Tibial nerve (tissue), 4 donors: ENCODE measurements at places on chromosomes 1 and 21. TPM values are rescaled to one million over a fixed set of nuclear protein-coding genes. Genes with fewer than 3 reads are reported as not detected.

Gene KAZN
- 22.2 TPM for total RNA-seq

Gene SPRR2G
- total RNA-seq = not detected

DNA sequence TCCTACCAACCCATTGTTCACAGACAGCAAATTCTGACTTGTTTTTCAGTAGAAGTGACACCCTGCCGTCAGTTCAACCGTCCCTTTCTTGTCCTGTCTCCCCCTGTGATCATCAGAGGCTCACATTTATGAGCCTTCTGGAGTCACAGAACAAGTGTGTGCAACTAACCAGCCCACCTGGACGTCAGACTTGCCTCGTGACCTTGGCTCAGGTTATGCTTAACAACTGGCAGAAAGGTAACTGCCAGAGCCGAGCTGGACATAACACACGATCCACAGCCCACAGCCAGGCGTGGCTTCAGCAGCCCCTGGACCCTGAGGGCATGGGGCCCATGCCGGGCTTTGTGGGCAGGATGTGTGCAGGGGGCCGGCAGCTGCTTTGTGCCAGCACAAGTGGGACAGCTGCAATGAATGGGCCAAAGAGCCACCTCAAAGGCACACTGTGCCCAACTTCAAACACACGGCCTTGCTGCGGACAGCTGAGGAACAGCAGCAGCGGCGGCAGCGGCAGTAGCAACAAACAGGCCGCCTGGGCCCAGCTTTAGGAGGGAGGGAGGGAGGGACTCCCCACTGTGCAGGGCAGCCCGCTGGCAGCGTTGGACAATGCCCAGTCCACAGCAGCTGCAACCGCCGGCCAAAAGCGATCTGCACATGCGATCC, 103.9 kb downstream of the ZBTB18 start:
- H3K4me3 ChIP-seq = no peak overlapping the region
- no peaks in the 10 kb centered on the region for H3K4me1 ChIP-seq
- H3K27me3 ChIP-seq = no peaks in the 10 kb centered on the region
- H3K36me3 ChIP-seq = no peaks in the 10 kb centered on the region
- no peak for DNase-seq

Gene FAM3B
- not detected for total RNA-seq

Gene TRIM63
- total RNA-seq = 0.98 TPM

Gene C1orf21
- 61.7 TPM for total RNA-seq

DNA sequence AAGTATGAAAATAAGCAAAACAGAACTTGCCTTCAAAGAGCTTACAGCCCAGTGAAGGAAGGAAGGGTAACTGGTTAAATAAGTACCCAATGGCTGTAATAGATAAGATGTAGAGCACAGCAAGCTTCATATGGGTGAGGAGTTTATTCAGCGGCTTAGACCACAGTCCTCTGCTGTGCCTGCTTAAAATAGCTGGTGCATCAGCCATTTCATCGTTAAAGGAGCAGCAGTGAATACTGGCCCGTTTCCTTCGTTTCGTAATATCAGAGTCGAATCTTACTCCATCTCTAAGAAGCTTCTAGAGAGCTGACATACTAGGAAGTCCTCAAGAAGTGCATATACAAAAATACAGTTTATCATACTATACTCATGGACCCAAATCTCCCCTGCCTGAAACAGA, 286.5 kb downstream of the NFIA start:
- no peak overlapping the region for H3K27ac ChIP-seq
- H3K4me1 ChIP-seq = no peaks in the 10 kb centered on the region
- H3K36me3 ChIP-seq = no peaks in the 10 kb centered on the region
- H3K27me3 ChIP-seq = no peaks in the 10 kb centered on the region
- no peak for DNase-seq
- H3K4me3 ChIP-seq = no peak overlapping the region

DNA sequence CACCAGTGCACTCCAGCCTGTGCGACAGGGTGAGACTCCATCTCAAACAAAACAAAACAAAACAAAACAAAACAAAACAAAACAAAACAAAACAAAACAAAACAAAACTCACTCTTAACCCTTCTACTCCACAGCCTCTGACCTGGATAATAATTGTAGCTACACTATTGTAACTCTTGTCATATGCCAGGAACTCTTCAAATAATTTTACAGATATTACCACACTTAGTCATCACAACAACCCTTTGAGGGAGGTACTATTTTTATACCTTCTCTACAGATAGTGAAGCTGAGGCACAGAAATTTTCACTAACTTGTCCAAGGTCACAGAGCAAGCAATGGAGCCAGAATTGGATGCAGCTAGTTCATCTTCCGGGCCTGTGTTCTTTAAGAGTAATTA, 547.8 kb downstream of the ADGRL2 start:
- H3K4me1 ChIP-seq = no peaks in the 10 kb centered on the region
- H3K36me3 ChIP-seq = no peaks in the 10 kb centered on the region
- no peak for DNase-seq
- H3K4me3 ChIP-seq = no peak overlapping the region

GRCh38 chr1:12035312-12035711, 16.0 kb downstream of the MIIP start:
- no peak overlapping the region for H3K4me3 ChIP-seq
- peak overlapping the region; percentile 87 for H3K27ac ChIP-seq
- no peak for DNase-seq
- no peaks in the 10 kb centered on the region for H3K27me3 ChIP-seq
- no peaks in the 10 kb centered on the region for H3K36me3 ChIP-seq
- peaks cover 48% of the 10 kb centered on the region for H3K4me1 ChIP-seq
